ENCODE measurements at places on chromosomes 12 and 14.

- no peak for DNase-seq
Observed at GRCh38 chr12:92044435-92044834, 101.2 kb downstream of the BTG1 start.

DNA sequence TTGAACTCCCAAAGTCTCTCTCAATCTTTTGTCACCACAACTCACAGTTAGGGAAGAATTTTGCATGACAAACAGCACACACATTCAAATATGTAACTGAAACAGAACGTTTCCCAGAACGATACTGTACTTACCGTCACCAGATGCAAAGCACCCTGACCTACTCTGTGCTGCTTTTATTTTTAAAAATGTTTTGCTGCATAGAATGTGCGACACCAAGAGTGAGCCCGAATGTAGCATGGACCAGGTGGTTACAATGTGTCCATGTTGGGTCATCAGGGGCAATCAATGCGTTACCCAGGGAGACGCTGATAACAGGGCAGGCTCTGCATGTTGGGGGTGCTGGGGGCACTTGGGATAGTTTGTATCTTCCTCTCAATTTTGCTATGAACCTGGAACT, 14.6 kb upstream of the EIF5 start:
- no peak for DNase-seq

DNA sequence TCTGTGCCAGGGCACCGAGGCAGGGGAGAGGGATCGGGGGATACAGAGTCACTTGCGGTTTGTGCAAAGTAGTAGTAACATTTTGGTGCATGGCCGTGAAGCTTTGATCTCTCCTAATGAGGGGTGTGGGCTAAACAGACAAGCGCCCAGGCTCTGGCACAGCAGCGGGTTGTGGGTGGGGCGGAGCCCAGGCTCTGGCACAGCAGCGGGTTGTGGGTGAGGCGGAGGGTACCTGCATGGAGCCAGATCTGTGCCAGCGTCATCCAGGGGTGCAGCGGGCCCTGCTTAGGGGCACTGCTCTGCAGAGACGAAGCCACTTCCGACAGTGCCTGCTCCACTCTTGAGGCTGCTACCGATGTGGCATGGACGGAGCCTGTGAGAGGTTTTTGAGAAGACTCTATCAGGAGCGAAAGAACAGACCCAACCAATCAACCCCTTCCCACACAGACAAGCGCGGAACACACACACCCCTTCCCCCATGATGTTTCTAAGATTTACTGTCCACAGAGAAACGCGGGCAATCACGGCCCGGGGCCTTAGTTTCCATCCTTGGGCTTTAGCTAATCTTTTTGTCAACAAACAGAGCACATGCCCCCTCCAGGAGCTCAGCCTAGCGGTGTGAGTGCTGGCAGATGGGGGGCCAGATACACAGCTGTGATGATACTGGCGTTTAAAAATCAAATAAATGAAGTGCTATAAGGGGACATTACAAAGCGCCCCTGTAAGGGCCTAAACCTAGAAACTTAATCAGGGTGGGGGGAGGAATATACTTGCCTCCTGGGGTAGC, 196.6 kb downstream of the CALM1 start:
- DNase-seq = no peak

GRCh38 chr14:85426068-85426935, 103.6 kb upstream of the FLRT2 start:
- no peak for DNase-seq

DNA sequence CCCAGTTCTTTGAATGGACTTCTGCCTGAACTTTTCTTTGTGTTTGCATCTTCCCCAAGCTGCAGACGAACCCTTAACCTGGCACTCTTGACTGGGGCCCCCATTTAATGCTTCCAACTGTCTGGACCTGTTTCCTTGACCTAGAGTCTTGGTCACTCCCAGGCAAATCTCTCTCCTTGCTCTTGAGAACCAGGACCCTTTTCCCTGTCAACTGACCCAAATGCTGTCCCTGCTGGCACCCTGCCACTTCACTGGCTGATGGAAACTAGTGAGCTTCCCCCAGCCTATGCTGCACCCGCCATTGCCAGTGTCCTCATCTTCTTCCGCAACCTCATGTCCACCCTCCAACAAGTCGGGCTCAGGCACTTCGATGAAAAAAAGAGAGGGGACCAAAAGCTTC, 79.5 kb downstream of the PRIMA1 start:
- DNase-seq = no peak

GRCh38 chr14:97077253-97077653, 280.1 kb downstream of the VRK1 start:
- no peak for DNase-seq

DNA sequence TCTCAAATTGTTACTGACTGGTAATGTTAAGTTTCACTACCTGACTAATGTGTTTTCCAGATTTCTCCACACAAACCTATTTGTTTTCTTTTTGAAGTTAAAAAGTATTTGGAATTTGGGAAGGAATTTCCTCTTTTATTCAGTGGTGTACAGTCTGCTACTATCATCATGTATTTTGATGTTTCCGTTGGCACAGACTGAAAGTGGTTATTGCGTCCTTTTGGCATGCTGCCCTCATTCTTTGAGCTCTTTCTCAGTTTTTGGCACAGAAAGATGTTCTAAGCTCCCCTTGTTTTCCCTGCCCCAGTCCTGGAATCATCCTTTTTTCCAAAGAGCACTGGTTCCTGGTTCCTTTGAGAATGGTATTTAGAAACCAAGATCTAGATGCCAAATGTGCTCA, 31.4 kb upstream of the RTRAF start:
- DNase-seq = no peak

DNA sequence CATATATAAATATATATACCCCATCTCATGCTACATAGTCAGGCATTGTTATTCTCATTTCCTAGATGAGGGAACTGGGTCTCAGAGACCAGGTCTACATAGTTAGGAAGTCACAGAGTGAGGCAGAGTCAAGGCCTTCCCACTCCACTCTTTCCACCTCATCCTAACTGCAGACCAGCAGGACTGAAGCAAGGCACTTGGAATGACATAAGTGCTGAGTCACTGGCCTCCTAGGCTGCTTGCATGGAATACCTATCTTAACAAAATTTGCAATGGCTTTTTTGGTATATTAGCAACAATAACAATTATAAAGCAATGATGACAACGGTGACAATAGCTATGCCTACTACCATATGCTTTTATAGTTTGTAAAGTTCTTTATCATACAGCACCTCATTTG, 5.4 kb upstream of the ANO4 start:
- DNase-seq = no peak

DNA sequence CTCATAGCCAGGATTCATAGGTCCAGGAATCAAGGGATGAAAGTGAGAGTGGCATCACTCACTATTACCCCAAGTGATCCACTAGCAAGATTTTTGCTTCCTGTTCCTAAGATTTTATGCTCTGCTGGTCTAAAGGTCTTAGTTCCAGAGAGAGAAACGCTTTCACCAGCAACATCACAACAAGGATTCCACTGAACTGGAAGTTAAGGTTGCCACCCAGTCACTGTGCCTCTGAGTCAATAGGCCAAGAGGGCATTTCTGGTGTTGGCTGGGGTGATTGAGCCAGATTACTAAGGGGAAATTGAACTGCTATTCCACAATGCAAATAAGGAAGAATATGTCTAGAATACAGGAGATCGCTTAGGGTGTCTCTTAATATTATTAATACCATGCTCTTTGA, 142.5 kb upstream of the ARID2 start:
- no peak for DNase-seq

DNA sequence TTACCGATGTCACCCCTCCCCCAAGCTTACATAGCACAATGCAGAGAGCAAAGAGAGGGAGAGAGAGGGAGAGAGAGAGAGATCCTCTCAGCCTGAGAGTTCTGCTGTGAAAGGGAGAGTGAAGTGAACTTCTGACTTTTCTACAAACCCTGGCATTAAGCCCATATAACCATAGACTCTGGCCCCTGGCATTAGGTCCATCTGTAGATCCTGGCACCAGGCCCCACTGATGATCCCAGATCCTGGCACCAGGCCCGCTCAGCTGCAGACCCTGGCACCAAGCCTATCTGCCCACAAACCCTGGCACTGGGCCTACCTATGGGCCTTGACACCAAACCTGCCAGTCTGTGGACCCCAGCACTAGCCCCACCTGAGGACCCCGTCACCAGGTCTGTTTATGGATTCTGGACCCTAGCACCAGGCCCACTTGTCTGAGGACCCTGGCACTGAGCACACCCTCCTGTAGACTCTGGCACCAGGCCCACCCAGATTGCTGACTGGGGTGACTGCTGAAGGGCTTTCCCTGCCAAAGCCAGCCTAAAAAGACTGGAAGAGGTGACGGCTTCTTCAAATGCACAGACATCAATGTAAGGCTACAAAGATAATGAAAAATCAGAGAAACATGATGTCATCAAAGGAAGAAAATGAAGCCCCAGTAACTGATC, 14.5 kb upstream of the KRT83 start:
- DNase-seq = no peak

GRCh38 chr14:94509356-94509755, at the start of gene SERPINA12:
SERPINA12 (minus strand) TSS chr14:94509469; CDS start chr14:94498397, 11,072 bp downstream.
- DNase-seq = no peak

DNA sequence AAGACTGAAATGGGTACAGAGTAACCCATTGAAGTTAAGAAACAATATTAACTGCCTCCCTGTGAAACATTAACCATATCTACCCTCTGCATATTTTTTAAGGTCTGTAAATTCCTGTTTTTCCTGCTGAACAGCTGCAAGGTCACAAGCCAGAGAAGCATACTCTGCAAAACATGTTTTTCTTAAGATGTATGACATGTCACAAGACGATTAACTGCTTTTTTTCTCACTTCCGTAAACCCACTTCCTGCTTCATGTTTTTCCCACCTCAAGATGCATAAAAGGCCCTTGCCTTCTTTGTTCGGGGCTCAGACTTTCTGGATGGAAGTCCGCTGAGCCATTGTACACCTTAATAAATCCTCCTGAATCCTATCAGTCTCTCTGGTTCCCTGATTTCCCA, 504.7 kb upstream of the MIS18BP1 start:
- no peak for DNase-seq

GRCh38 chr12:3363608-3364007, 127.4 kb upstream of the PRMT8 start:
- DNase-seq = no peak

DNA sequence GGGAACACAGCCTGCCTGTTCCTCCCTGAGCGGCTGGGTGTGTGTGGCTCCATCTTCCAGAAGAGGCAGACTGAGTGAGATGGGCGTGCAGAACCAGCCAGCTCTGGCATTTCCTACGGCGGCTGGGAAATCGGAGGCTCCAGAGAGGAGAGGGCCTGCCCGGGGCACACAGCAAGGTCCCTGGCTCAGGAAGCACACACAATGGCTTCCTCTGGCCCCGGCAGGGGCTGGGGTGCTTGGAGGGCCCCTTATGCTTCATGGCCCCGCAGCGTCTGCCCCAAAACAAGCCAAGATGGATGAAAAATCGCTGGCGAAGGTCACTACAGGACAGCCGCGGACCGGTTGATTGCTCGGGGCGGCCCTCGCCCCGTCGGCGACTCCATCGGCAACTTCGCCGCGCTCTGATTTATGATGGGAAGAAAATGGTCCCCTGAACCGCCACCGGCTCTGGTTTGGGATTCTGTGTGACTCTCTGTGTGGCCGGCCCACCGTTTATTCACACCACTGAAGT, 191.5 kb upstream of the C14orf180 start:
- DNase-seq = no peak

DNA sequence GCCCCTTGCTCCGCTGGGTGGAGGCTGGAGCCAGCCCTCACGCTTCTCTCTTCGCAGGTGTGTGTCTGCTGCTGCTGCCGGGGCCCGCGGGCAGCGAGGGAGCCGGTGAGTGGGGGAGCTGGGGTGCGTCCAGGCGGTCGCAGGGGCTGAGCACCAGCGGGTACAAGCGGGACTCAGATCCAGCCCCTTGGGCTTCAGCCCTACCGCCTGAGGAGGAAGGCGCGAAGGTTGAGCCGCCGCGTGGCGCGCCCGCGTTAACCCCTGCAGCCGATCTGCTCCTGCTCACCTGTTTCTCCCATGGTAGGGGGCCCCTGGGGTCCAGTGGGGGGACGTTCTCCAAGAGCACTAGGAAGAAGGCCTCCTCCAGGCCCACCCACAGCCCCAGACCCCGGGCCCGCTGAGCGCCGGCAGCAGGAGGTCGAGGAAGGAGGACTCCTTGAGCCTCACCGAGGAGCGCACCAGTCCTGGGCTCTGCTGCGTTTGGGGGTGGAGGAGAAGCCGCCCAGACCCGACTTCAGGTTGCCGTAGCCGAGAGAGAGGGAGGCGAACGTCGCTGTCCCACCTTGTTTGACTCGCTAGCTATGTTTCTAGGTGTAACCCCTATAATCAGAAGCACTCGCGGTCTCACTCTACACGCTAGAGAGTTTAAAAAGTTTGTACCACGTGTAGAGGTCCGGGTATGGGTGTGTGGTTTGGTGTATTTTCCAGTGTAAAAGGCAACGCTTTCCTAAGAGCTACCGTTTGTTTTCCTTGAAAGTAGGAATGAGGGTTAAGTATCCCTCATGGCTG, 834 bp downstream of the COCH start:
- DNase-seq = no peak

GRCh38 chr12:130716969-130717366, 869 bp upstream of the RIMBP2 start:
- DNase-seq = no peak

DNA sequence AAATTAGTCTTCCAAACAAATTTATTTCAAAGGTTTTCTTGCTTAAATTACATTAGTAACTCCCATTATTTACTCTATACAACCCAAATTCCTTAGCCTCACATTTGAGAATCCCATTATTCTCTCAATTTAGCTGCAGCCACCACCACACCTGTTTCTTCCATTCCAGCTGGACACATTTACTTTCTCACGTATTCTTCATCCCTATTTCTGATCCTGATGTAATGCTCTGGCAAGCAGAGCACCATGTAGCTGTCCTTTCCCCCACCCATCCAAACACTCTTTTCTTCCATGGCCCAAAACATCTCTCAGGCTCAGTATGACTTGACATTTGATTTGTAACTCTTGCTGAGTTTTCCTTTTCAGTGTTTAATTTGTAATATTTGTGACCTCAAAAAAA, 240.2 kb upstream of the CLEC14A start:
- DNase-seq = no peak

- no peak for DNase-seq
Observed at GRCh38 chr14:89221109-89221810, 195.8 kb downstream of the FOXN3 start.

GRCh38 chr12:92408072-92408900, 262.6 kb upstream of the BTG1 start:
- DNase-seq = no peak

DNA sequence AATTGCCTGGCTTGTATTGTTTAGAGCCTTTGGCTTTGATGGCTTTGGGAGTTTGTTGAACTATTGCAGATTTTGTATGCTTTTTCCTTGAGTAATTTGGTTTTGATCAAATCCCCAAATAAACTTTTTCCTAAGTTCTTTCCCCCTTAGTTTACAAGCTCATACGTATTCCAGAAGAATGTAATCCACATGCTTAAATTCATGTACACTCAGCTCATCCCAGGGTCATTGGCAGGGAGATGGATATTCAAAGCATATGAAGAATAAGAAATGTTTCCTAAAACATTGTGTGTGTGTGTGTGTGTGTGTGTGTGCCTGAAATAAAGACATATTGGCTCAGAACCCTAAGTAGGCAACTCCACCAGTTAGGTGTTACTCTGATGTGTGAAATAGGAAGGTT, 89.4 kb downstream of the TMEM30B start:
- DNase-seq = no peak

Data from stimulated activated CD4-positive, alpha-beta T cell treated with anti-CD3 and anti-CD28 coated beads, TNF-alpha, amount 100 ng/mL, for 4 hours (primary cell).